ENCODE measurements at places on chromosomes 2 and 18. TPM values are rescaled to one million over a fixed set of nuclear protein-coding genes. Genes with fewer than 3 reads are reported as not detected.

ARHGAP15 gene
- total RNA-seq, result 20.8 TPM

SIX3 gene
- 35.2 TPM for total RNA-seq

CPO gene
- not detected for total RNA-seq

PAIP2B gene
- 20.4 TPM for total RNA-seq

OSR1 gene
- 12.0 TPM for total RNA-seq

HDLBP gene
- 458 TPM for total RNA-seq

TEX44 gene
- not detected for total RNA-seq

MAB21L4 gene
- 0.77 TPM for total RNA-seq

SLC9A4 gene
- 0.55 TPM for total RNA-seq

OTOF gene
- total RNA-seq, result 0.66 TPM

LOXHD1 gene
- 0.77 TPM for total RNA-seq

SDC1 gene
- 33.8 TPM for total RNA-seq

ADRA2B gene
- total RNA-seq, result 1.9 TPM

KLHL41 gene
- total RNA-seq, result 209 TPM

TGFA gene
- 3.4 TPM for total RNA-seq

LYPD1 gene
- 15.8 TPM for total RNA-seq

MEP1B gene
- not detected for total RNA-seq

HOXD11 gene
- total RNA-seq, result not detected

KLHL29 gene
- total RNA-seq, result 31.6 TPM

DPP4 gene
- 12.3 TPM for total RNA-seq

NPAS2 gene
- 9.5 TPM for total RNA-seq

GAD1 gene
- total RNA-seq, result 25.1 TPM

FHOD3 gene
- 49.9 TPM for total RNA-seq

CSRNP3 gene
- total RNA-seq, result 81.7 TPM

APLF gene
- total RNA-seq, result 8.9 TPM

MAP3K2 gene
- total RNA-seq, result 64.5 TPM

SLC11A1 gene
- 7.8 TPM for total RNA-seq

HOXD3 gene
- 3.0 TPM for total RNA-seq

LHCGR gene
- 8.3 TPM for total RNA-seq

ACTG2 gene
- 53.9 TPM for total RNA-seq

SP110 gene
- 15.7 TPM for total RNA-seq

PAX3 gene
- total RNA-seq, result 5.7 TPM

Measured in camera-type eye (tissue), 1 donor.